ENCODE measurements at places on chromosomes 7 and 10.

DNA sequence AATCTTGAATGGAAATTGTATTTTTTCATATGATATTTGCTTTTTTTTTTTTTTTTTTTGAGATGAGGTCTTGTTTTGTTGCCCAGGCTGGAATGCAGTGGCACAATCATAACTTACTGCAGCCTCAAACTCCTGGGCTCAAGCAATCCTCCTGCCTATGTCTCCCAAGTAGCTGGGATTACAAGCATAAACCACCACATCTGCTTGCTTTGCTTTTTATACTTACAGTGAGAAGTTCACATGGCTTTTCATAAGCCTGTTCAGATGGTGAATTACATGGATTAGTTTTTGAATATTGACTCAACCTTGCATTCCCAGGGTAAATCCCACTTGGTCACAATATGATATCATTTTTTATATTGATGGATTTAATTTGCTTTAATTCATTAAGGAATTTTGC lies 22.0 kb downstream of the LRRD1 start:
- no peak for DNase-seq

- DNase-seq, result no peak
Observed at GRCh38 chr10:103395754-103396066, 565 bp downstream of the ATP5MK start.

DNA sequence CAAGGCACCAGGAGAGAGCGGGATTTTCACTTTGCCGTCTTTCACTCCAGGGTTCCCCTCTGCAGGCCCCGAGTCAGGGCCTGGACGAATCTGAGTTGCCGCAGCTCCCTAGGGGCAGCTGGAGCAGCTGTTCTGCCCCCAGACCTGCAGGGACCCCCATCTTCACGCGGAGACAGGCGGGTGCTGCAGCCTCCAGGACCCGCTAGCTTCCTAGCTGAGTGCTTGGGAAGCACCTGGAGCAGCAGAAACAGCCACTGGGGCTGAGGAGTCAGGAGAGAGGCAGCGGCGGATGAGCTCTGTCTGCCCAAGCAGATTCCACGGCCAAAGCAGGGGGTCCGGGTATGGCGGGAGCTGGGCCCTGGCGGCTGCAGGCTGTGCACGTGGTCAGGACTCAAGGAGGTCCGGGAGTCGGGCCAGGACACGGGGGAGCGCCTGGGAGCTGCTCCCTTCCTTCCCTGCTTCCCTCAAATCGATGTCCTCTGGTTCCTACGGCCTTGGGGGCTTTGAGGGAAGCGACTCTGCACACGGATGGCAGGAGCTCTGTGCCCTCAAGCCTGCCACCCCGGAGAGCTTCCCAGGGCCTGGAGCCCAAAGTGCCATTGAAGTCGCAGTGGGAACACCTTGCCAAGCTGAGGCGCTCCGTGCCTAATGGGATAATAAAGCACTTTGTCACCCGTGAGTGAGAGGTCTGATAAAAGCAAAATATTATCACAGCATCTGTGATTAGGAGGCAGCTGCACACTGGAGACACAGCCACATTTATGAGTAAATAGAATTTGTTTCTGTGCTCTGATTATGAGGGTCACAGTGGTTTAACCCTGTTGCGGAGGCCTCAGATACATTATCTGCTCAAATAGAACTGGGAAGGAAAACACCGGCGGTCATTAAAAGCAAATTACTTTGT lies 17.2 kb downstream of the MNX1 start:
- no peak for DNase-seq

- DNase-seq, result no peak
Observed at GRCh38 chr10:63965846-63966245, 444.6 kb downstream of the REEP3 start.

GRCh38 chr7:75734586-75735458 lies 3.9 kb downstream of the HIP1 start:
- DNase-seq, result no peak

DNA sequence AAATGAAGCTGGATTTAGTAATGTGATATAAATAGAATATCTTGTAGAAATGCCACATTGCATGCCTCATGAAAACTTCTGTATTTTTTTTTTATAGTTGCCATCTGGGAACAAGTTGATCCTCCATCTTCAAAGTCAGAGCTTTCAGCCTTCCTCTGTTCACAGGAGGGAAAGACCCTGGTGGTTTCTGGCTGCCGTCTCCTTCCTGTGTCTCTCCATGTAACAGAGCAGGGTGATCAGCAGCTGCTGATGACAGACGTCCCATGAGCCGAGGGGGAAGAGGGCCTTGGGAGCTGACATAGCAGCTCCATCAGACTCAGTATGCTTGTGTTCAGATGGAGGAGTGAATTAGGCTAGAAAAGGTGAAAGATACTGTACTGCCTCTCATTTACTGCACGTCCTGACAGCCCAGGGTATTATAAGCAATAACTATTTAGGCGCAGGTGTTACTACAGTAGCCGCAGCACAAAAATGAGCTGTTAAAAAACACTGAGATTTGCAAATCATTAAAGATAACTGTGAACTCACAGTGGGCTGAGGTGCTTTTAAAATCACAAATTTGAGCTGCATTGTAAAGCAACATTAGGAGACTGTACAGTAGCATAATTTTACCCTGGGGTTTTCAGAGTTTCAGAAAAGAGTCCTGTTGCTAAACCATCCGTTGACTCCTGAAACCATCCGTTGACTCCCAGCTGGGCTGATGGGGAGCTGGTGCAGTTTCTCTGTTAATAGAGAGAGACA lies 103.3 kb downstream of the CFAP58 start:
- DNase-seq, result no peak

DNA sequence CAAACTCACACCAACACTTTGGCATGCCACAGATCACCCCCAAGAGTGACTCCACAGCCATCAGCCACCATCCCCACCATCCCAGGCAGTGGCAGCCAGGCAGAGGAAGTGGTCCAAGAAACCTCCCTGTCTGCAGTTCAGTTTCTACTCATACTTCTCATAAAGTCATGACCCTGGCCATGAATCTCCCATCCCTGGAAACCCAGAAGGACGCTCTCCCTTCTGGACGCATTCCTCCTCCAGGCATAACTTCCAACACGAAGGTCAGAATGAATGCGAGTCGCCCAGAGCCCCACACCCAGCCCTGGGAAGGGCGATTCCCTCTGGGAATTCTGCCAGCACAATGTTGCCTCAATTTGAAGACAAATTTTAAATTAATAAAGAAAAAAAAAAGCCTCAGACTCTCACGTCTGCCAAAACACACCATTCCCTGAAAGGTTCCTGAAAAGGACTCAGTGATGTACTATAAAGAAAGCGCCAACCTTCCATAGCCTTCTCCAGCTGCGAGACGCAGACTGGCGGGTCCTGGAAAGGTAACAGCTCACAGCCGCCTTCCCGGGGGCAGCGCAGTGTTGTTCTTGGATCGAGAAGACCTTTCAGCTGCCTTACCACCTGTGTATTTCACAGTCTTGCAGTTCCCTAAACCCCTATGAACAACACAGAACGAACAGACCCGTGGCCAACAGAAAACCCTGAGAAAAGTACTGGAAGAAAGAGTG lies 307.6 kb downstream of the FRMD4A start:
- no peak for DNase-seq

- DNase-seq, result no peak
Observed at GRCh38 chr7:141397236-141398163, 153.7 kb upstream of the AGK start.

GRCh38 chr10:48444266-48444665 lies 137.8 kb downstream of the MAPK8 start:
- no peak for DNase-seq

DNA sequence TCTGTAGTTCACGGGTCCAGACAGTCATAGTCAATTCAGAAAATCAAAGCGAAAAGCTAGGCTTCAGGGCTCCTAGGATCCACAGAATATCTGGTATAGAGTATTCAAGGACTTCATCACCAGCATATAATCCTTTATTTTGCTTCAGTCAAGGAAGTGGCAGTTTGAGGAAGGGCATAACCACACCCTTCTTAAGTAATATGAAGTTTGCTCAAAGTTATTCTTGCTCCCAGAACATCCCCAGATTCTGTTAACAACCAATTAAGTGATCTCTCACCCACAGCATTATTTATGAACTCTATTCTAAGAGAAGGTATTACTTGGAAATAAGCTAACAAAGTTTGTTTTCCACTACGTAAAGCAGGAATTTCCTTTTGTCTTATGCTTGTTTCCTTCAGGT lies 13.2 kb downstream of the CWF19L1 start:
- DNase-seq, result no peak

GRCh38 chr7:136069840-136070529 lies 92.8 kb upstream of the MTPN start:
- DNase-seq, result no peak

DNA sequence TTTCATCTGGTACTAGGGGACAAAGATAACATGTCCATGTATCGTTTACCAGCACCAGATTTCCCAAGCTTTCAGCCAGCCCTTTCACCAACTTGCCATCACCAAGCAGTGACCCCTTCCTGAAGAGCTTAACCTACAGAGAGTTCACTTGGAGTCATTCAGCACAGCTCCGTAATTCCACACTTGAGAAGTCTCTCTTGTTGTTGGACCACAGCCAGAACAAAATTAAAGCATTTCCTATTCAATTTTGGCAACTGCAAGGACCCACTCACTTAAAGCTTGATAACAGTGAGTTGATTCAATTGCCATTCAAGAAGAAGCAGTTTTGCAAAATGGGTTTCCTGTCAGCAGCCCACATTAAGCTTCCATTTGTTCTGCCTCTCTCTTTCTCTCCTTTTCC lies 88.5 kb upstream of the LRRTM3 start:
- DNase-seq, result no peak

DNA sequence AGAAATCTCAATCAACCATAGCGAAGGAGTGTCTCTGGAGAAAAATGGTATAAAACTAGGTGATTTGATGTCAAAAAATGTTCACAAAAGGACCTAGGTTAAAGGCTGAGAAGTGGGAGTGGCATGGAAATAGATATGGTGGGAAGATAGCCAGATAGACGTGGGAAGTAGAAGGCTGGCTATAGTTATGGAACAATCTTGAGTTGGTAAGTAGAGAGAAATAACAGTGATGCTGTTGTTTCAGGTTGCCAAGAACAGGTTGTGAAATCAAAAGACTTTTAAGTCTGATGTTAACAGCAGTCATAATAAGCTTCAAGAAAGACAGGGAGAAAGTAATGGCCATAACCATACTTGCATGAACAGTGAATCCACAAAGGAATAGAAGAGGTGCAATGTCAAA lies 106.1 kb upstream of the RSU1 start:
- DNase-seq, result no peak

DNA sequence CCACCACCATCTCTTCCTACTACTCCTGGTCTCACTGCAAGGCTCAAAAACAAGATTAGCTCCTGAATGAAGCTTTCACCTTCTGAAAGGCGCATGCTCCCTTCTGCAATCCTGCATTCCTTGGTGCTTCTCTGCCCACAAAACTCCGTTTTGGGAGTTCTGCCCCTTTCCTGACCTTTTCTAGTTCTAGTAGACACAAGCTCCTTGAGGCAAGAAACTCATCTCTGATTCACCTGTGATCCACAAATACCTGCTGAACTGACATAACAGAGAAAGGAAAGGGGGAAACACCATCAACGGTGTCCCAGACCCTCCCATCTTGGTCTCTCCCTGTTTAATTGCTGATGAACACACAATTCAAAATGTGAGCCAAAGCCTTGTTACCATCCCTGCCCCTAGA lies 64.0 kb upstream of the EGR2 start:
- DNase-seq, result no peak

- DNase-seq, result no peak
Observed at GRCh38 chr7:107027208-107027607, 17.3 kb upstream of the PRKAR2B start.

DNA sequence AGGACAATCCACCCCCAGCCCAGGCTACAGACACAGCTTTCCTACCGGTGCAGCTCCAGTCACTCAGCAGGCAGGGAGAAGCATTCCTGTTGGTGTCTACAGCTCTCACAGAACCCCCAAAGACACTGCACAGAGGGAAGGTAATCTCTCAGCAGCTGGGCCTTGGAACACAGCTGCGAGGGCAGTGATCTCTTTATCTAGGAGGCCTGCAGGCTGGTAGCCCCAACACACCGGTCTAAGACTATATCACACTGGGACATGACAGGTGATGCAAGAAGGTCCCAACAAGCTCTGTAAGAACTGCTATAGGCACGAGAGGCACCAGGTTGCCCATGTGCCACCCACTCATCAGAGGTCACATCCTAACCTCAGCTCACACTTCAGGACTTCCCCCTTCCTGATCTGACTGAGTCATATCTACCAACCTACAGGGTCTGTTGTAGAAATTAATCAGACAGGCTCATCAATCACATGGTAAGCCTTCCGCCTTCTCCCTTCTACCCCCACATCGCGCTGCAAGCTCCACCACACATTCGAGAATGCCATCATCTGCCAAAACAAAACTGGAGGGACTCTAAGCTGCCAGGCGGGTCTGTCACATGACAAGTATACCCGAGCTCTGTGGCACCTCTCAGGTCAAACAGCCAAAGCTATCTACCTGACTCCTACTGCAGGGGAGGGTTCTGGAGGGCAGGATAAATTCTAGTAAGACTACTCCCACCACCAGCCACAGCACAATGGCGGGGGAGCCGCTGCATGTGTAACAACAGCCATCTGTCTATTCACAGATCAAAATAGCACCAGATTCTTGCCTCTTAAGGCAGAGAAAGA lies 26.1 kb downstream of the FAM53B start:
- DNase-seq, result no peak

DNA sequence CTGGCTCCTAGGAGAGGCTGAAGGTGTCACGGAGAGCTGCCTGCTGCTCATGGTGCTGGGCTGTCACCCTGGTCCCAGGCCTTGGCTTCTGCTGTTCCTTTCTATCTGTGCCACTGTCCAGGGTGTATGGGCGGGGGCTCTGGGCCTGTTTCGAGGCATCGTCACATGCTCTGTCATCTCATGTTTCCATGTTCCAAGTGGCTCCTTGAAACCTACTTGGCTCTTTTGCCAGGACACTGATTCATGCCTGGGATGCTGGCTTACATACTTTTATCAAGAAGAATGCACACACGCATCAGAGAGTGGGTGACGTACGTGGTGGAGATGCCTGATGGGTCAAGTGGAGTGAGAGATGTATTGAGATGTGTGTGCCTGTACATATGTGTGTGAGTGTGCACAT lies 50.9 kb downstream of the ADCY1 start:
- no peak for DNase-seq

GRCh38 chr10:42932735-42933447 lies 144.0 kb upstream of the RET start:
- DNase-seq, result no peak

DNA sequence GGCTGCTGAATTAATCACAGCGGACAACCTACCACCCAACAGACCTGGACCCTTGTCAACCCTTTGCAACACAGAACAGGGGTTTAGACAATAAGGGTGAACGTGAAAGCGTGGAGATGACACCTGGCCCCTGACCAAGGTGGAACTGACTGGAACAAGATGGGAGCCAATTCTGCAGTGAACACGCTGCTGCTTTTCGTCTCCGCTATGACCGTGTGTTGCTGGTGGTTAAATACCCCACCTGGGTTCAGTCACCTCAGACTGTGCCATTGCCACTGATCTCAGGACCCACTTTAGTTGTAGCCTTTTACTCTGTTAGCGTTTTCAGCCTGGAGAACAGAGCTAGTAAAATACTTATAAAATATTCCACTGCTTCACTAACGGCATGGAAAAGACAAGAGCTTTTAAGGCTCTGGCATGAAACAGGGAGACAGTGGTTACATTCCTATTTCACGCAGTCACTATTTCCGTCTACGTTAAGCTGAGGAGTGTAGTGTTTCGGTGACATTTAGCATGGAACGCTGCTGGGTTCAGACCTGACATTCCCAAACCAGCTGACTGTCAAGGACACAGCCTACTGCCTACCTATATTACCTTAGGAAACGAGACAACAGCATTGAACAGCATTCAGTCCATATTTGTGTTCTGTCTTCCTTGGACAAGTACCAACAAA lies 119.5 kb upstream of the PRSS1 start:
- no peak for DNase-seq

All from esophagus squamous epithelium (tissue), 5 donors.